Stimulated activated CD4-positive, alpha-beta T cell treated with anti-CD3 and anti-CD28 coated beads, Interleukin-4, amount 100 ng/mL, for 48 hours (primary cell): ENCODE measurements at places on chromosomes 12 and 14.

- DNase-seq, result no peak
Measured at GRCh38 chr14:20746566-20746965, 879 bp downstream of the EDDM3A start.

DNA sequence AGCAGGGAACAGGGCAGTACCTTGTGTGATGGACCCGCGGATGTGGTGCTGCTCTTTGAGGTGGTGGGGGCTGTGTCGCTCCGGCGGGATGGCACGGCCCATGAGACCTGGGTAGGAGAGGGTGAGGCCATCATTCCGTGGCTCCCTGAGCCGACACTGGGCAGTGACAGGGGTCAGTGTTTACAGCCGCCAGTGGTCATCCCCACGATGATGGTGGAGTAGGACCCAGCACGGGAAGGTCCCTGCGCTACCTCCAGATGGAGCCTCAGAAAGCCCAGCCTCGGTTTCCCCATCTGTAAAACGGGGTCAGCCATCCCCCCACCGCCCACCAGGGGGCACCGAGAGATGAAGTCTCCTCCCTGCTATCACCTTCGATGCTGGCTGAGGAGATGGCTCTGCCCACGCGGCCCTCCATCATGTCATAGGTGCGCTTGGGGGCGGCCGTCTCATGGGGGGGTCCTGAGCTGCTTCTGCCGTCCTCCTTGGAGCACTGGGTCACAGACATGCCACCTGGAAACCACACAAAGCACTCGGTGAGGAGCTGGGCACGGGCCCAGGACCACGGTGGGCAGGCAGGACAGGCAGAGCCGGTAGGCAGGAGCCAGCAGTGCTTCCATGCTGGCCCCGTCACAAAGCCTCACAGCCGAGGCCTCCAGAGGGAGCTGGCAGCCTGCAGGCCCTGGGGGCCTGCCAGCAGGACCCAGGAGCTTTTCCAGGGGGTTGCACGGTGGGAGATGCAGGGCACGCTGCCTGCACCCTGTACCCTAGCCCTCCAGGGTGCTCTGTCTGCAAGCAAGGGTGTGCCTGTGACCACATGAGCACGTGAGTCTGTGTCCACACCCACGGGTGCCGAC lies 53.1 kb downstream of the RFLNA start:
- no peak for DNase-seq

DNA sequence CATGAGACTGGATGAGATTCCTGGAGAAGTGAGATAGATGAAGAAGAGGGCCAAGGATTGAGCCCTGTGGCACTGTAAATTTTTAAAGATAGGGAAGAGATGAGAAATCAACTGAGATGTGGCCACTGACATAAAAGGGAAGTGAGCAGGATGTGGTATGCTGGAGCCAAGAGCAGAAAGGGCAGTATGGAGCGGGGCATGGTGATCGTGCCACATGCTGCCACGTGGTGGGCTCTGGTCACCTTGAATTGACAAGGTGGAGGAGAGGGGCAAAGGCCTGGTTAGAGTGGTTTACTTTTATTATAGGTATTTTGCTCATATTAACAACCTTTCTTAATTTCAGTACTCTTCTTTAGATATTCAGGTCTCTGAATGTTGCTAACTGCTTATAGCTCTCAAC lies 257.9 kb downstream of the NEDD1 start:
- DNase-seq, result no peak

GRCh38 chr12:62677355-62677754 lies 210.7 kb downstream of the MON2 start:
- no peak for DNase-seq

DNA sequence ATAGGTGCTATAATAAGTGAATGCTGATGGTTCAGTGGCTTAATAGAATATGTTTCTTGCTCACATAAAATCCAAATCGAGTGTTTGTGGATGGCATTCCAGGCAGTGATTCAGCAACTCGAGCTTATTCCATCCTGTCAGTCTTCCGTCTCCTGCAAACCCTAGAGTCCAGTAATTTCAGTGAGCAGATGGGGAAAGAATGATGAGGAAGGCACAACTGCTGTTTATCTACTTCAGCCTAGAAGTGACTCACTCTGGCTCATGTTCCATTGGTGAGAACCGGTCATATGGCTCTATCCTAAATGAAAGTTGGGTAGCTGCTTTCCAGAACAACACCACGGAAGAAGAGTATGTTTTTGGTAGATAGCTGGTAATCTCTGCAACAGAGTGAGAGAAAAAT lies 421.8 kb upstream of the PDE3A start:
- no peak for DNase-seq

GRCh38 chr12:96274331-96274730 lies 80.2 kb downstream of the ELK3 start:
- DNase-seq, result no peak

GRCh38 chr12:27780612-27781408 lies 774 bp upstream of the MANSC4 start:
- DNase-seq, result no peak

DNA sequence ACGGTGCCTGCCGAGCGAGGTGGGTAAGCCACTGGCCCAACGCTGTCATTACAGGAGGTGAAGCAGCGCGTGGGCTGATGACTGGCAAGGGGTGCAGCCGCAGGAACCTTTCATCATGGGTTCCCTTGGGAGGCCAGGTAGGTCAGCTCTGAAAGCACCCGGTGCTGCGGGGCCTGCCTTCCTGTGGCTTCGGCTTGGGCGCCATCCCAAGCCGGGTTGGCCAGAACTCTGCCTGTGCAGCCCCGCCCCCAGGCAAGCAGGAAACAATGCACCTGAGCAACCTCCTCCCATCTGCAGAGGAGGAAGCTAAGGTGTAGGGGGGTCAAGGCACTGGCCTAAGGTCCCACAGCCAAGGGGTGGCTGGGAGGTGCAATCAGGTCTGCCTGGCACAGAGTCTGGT lies 20.0 kb upstream of the HHIPL1 start:
- no peak for DNase-seq

GRCh38 chr12:52847335-52848102 lies 1.3 kb downstream of the KRT78 start:
- no peak for DNase-seq

DNA sequence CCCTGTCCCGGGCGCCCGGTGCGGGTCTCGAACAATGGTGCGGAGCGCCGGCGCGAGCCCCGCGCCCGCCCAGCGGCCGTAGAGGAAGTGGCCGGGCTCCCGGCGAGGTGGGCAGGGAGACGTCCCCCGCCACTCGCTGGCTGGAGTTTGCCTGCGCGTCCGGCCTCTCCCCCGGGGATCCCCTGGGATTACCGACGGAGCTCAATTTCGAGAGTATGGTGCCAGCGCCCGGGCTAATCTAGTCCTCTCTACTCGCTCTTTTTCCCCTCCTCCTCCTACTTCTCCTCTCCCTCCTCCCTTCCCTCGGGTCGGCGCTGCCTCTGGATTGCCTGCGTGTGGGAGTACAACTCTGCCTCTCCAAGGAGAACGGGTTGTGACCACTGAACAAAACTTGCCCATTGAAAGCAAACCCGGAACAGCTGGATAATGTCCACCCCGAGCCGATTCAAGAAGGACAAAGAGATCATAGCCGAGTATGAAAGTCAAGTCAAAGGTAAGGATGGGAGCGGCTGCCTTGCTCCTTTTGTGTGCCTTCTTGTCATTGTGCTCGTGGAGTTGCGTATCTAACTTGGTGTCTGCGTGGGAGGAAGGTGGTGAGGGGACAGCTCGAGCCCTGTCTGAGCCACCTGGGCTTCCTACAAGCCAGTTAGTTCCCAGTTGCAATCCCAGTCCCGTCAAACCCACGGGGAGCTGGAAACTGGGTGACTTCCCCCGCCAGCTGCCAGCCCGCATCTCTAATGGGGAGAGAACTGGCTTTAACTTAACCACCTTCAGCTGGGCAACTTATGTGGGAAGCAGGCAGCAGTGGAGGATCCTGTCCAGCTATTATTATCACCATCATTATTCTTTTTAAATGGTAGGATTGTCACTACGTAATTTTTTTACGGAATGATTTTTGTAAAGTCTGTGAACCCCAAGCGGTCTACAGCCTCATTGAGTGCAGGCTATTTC lies at the start of gene SRGAP1:
Gene SRGAP1, plus strand, starts transcription at position 310 of the 951 bp plus-strand sequence. Its CDS starts 117 bp downstream, at position 427.
- DNase-seq, result no peak

DNA sequence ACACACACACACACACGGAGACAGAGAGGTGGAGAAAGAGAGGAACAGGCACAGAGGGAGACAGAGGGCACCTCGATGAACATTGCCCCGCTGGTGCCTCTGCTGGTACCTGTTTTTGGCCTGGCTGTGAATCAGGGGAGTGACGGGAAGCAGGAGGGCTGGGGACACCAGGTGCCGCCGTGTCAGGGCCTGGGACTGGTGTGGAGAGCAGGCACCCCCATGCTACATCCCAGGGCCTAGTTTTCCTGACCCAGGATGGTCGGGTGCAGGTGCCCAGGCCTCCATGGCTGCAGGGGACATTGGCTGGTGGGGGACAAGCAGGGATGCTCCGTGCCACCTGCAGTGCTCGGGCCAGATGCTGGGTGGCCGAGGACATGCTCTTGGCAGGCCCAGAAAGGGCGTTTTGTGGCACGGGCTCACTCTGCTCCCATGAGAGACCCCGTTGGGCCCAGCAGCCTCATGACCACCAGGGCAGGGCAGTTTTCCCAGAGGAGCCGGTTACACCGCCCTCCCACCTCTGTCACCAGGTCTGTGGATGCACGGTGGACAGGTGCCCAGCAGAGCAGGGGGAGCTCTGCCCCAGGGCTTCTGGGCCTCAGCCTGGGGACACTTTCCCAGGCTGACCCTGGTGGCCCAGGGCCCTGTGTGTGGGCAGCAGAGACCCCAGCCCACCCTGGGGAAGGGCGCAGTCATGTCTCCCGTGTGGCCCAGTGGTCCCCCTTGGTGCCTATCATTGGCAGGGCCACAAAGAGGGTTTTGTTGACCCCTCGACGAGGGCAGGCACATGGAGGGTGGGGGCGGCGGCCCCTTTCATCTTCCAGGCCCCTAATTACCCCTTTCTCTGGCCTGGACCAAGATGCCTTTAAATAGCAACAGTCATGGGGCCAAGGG lies 207.5 kb upstream of the RTL1 start:
- no peak for DNase-seq

DNA sequence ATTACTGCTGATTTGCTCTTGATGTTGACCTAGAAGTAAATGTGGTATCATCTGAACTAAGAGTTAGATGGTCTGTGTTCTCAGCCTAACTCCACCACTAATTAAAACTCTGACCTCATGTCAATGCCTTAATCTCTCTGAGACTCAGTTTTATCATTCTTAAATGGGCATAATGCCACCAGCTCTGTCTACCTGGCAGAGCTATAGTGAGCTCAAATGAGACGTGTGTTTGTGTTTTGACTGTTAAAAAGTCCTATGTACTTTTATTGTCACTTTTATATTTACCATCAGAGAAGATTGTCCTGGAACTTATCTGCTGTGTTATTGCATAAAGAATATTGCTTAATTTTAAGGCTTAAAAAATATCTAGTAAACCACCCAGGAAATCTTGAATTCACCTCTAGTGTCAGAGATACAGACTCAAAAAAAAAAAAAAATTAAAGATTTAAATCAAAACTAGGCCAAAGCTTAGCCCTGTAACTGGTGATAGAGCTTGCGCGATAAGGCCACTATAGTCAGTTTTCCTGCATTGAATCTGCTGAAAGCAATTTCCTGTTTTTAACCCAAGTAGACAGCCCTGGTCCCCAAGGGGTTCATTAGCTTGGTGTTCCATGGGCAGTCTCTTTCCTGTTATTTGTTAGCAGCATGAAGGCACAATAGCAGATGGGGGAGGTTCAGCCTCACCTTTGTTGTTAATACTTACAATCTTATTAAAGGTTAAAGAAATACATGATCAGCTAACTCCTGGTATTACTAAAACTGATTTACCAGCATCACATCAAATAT lies 261.8 kb downstream of the ATP23 start:
- no peak for DNase-seq

DNA sequence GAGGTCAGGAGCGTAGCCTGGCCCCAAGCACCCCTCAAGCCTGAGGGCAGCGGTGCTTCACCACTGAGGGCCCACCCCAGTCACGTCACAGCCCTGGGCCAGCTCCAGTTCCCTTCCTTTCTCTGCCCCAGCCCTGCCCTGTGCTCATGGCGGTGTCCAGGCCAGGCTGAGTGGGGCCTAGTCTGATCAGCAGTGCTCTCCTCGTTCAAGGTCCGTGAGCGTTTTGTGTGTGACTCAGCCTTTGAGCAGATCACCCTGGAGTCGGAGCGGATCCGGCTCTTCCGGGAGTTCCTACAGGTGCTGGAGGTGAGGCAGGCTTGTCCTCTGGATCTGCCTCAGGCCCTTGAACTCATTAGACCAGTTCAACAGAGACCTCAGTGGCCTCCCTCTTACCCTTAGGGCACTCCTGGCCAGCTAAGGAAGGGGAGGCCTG lies 19.0 kb downstream of the PRPF40B start:
- no peak for DNase-seq

DNA sequence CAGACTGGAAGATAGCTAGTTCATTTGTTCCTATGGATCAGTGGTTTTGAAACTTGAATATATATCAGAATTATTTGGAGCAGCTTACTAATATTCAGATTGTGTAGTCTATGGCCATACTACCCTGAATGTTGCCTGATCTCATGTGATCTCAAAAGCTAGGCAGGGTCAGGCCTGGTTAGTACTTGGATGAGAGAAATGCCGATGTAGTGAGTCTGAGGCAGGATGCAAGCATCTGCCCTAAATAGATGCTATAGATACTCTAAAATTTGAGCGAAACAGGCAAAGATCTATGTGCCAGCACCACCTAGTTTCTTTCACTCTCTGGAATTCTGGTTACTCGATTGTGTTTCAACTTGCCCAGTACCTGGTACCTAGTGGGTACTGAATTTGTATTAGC lies 40.9 kb downstream of the FRMD6 start:
- DNase-seq, result no peak

DNA sequence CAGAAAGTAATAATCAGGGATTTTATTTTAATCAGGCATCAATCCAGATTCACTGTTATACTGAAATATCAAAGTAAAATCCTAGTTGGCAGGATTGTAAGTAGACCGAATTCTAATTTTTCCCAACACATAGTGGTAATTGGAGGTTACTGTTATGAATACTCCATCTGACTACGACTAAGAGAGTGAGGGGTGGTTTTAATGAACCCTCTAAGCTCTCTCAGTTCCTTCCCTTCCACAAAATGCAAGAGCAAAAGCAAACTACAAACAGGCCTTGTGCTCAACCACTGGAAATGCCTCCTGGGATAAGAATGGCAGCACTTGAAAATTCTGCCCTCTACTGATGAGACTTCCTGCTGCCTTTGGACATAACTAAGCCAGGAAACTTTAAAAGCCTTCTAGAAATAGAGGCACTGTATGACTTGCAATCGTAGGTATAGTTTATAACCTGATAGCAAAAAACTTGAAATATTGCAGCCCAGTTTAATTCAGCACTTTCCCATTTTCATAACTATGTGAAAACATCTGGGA lies 184.8 kb downstream of the SLC16A7 start:
- DNase-seq, result no peak

- DNase-seq, result no peak
Measured at GRCh38 chr12:126534495-126534894, 1469.3 kb downstream of the AACS start.

DNA sequence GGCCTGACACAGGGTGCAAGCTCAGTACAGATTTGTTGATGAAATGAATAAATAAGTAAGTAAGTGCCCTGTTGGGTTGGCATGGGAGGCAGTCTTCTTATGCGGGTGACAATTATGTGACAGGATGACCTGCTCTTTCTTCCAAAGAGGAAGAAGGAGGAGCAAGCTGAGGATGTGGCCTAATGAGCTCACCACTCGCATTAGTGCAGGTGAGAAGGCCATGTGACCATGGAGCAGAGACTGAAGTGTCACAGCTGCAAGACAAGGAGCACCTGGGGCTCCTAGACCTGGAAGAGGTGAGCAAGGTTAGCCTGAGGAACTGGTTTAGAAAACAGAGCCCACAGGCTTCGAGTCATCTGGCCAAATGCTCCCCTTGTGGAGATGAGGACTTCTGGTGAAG lies 34.9 kb downstream of the LRTM2 start:
- DNase-seq, result no peak
